ENCODE measurements at places on chromosomes 7 and 10.

GRCh38 chr10:110416776-110417711 lies 80.7 kb upstream of the DUSP5 start:
- no peak for DNase-seq

DNA sequence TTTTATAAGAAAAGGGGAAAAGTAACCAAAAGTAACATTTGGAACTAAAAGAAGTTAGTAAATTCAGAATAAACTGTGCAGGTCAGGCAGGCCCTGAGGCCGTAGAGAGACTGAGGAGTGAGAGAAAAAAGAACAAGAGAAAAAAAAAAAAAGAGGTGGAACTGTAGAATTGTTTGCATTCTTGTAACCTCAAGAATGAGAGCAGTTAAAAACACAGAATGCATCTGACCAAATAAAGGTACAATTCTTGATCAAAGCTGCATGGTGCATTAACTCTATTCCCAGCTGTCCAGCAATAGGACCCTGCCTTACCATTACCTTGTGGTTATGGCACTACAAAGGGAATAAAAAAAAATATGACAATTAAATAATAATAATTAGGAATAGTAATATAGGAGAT lies 170.1 kb upstream of the SEMA3A start:
- no peak for DNase-seq

DNA sequence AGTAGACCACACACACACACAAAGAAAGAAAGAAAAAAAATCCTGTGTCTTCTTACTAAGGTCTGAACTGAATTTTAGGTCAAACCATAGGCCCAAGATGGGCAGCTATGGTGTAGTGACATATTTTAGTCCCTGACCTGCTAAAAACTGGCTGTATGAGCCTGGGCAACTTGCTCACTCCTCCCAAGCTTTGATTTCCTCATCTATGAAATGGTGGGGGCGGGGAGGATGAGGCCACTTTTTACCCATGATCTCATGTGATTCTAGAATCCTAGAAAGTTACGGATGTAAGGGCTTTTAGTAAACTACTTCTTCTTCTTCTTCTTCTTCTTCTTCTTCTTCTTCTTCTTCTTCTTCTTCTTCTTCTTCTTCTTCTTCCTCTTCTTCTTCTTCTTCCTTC lies 6.1 kb upstream of the CCL24 start:
- no peak for DNase-seq

- no peak for DNase-seq
Measured at GRCh38 chr10:68826764-68827591, at the start of gene STOX1. Gene STOX1, plus strand, starts transcription at chr10:68827531. Its CDS starts 93 bp downstream, at chr10:68827624.

GRCh38 chr10:129470103-129470851 lies 3.2 kb downstream of the MGMT start:
- DNase-seq, result no peak

DNA sequence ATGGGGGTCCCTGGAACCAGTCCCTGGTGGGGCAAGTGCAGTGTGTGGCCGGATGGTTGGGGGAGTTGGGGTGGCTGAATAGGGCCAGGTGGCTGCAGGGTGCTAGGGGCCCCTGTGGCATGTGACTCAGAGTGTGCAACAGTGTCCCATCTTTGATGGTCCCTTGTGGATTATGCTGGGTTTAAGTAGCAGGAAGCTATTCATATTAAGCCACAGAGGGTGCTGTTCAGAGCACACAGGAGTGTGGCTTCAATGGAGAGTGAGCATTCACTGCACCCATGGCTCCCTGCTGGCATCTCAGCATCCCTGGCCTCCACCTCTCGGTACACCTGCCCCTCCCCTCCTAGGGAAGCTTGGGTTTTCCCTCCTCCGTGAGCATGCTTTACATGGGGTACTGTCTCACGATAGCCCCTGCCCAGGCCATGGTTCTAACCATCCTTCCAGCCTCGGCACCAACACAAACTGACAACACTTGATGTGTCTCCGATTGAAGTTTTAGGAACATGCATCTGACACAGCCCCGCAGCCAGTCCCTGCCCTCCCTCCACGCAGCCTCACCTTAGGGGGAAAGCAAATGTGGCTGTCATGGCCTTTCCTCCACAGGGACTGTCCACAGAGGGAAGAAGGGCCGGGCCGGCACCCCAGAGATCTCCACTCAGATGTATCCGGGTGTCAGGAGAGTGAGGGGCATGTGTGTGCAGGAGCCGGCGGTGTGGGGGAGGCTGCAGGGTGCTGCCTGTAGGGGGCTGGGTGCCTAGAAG lies 30.4 kb upstream of the PPIF start:
- no peak for DNase-seq

- DNase-seq, result no peak
Measured at GRCh38 chr7:30465811-30466180, 12.8 kb downstream of the NOD1 start.

GRCh38 chr7:100544386-100544785 lies 5.4 kb downstream of the AGFG2 start:
- no peak for DNase-seq

GRCh38 chr7:1175967-1176851 lies 16.2 kb upstream of the ZFAND2A start:
- no peak for DNase-seq

DNA sequence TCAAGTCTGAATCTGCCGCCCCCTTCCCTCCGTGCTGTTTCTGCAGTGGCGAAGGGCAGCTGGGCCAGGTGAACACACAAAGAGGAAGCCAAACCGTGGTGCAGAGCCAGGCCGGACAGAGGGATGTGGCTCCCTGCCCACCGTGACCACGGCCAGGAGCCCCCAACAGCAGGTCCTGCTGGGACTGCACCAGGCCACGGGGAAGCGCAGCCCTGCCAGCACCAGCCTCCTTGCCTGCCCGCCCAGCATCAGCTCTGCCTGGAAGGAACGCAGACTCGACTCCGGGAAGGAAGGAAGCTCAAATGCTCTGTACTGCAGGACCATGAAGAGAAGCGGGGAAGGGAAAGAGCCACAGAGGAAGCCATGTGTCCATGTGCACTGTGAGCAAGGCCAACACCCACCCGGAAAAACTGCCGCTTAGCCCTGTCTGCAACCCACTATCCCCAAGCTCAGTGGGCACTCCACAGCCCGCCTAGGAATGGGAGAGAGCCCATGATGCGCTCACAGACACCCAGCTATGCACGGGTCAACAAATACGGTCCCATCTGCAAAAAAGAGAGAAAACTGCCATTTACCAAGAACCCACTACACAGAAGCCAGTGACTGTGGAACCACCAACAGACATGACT lies 19.0 kb downstream of the GPER1 start:
- DNase-seq, result no peak

DNA sequence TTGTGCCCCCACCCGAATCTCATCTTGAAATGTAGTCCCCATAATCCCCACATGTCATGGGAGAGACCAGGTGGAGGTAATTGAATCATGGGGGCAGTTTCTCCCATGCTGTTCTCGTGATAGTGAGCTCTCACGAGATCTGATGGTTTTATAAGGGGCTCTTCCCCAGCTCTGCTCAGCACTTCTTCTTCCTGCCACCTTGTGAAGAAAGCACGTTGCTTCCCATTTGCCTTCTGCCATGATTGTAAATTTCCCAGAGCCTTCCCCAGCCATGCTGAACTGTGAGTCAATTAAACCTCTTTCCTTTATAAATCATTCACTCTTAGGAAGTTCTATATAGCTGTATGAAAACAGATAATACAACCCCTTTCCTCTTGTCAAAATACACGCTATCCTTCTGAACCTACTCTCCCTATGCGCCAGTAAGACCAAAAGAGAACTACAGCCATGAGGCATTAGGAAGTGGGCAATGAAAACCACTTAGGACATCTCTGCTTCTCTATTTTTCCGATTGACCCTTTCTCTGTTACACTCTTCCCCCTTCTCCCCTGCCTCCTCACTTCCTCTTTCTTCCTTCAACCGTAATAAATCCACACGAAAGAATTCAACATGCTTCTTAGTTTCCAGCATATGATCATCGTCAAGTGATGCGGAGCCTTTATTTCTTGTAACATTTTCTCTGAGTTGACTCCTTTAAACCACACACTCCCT lies 101.2 kb upstream of the WDR11 start:
- no peak for DNase-seq

DNA sequence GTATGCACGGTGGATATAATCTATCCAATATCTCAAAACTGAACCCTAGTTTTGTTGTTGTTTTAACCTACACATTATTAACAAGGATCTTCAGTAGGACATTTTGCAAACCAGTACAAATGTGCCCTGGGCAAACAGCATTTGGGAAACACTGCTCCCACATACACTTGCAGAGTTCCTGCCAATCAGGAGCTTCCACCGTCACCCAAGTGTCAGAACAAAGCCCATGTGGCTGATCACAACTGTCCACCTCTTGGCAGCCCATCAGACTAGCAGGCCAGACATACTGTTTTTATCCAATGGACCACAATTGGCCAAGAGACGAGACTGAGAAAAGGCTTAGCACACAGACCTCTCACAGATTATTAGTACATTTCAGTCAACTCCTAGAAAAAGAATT lies 200.4 kb downstream of the FAM107B start:
- no peak for DNase-seq

- DNase-seq, result no peak
Measured at GRCh38 chr10:27719052-27719451, 26.6 kb downstream of the MKX start.

DNA sequence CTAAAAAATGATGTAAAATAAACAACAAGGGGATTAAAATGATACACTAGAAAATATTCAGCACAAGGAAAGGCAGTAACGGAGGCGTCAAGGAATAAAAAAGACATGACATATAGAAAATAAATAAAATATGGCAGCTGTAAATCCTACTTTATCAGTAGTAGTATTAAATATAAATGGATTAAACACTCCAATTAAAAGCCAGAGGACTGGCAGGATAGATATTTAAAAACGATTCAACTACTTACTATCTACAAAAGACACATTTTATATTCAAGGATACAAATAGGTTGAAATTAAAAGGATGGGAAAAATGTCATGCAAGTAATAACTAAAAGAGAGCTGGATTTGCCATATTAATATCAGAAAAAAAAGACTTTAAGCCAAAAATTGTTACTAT lies 43.2 kb downstream of the FZD1 start:
- DNase-seq, result no peak

GRCh38 chr7:138887872-138888656 lies 90.1 kb upstream of the ATP6V0A4 start:
- DNase-seq, result no peak

- DNase-seq, result no peak
Measured at GRCh38 chr10:86337121-86337601, 29.4 kb downstream of the GRID1 start.

DNA sequence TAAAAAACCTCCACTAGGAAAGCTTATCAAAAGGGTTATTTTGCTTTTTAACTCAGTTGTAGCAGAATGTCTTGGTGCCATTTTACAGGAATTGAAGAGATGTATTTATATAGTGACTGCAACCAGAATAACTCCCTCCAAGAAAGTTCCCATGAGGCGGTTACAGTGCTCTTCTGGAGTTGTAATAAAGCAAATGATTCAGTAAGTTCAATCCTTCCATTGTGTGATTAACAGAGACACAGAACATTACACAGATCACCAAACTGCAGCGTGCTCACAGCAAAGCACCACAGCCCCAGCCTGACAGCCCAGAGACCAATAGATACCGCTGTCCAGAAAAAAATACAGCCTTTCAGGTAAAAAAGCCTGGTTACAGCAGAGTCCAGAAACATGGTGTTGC lies 21.9 kb upstream of the CABCOCO1 start:
- no peak for DNase-seq

- no peak for DNase-seq
Measured at GRCh38 chr7:133489906-133490305, 237.0 kb downstream of the EXOC4 start.

DNA sequence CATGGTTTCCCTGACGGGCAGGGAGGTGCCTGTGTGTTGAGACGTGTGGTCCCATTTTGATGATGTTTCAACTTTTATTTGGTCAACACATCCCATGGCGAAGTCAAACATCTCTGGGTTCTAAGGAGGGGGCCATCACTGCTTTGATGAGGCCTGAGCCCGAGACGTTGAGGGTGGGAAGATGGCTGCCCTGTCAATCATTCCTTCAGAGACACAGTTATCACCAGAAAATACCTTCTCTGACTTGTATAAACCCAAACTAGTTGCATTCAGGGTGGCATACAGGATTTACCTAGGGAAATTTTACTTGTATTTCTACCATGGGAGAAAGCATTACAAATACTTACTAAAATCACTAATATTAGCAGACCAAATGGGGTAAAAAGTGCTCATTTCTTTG lies 64.6 kb downstream of the VOPP1 start:
- no peak for DNase-seq

GRCh38 chr7:129163875-129164544 lies 19.5 kb downstream of the TSPAN33 start:
- no peak for DNase-seq

GRCh38 chr10:87700031-87700796 lies 40.5 kb downstream of the PAPSS2 start:
- no peak for DNase-seq

- DNase-seq, result no peak
Measured at GRCh38 chr10:44969854-44970253, 8.8 kb downstream of the DEPP1 start.

DNA sequence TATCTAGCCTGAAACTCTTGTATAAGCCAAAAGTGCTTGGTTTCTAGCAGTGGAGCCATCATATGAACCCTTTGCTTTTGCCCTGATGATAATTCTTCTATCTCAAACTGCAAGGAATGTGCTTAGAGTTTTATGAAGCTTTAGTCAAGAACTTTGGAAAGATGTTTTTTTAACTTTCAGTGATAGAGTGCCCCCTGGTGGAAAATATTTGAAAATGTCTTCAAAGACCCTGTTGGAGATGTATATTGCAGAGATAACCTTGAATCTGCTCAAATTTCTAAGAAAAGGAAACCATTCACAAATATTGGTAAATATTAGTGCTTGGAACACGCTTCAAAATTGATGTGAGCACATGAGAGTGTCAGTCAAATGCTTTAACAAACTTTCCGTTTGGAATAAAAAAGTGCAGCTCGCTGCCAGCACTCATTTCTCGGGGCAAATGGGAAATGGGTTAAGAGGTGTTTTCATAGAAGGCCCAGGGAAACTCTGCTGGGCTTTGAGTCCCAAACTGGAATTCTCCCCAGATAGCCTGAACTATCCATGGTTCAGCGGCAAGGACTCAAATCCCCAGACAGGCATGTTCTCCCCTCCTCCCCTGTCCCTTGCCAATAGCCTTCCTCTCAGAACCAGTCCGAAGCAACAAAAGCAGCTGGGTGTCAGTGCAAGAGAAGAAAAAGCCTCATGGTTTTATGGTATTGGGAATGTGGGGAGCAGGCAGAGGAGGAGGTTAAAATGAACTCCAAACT lies 129.3 kb downstream of the MYOF start:
- DNase-seq, result no peak

DNA sequence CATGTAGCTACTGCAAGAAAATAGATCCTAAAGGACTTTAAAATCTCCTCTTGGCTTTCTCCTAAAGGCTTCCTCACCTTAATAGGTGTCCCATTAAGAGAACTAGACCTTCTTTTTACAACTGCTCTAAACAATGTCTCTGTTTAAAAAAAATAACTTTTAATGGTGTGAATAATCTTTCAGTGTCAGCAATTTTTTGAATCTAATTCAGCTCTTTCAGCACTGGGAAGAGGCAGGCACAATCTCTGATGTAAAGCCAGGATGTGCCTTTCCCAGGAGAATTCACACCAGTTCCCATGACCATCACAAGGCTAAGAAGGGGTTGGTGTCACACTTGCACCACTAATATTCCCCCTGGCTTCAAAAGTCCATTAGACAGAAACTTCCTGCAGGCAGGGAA lies 254.6 kb downstream of the XPNPEP1 start:
- no peak for DNase-seq

All from cortex of kidney (tissue), 1 donor.